ENCODE measurements at places on chromosomes 16 and 17.
A peak's percentile ranks its signal among the peaks of the same experiment; 100 is the strongest.

DNA sequence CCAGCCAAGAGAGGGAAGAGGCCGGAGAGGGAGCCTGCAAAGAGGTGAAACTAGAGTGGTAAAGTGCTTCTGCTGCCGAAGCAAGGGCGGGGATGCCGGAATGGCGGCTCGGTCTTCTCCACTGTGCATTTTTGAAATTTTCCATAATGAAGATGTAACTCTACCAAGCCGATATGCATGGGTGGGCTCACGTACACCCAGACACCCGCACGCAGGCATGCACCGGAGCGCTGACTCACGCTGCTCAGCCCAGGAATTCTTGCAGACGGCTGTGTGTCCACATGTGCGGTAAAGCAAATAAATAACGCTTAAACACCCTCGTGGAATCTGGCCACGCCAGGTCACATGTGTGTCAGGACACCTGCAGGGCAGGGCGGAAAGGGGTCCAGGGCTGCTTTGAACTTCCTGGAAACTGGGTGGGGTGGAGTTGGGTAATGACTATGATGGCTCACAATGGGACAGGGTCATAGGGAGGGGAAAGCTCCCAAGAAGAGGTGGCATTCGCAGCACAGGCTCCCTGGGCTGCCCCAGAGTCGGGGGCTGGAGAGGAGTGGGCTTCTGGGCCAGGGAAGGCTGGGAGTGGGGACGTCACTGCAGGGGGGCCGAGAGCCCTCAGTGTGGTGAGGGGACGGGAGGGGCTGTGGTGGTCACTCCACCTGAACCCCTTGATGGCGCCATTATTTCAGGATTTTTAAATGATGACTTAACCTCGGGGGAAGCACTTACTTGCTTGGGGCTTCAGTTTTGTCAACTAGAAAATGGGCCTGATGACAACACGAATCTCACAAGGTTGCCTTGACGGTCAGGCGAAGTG, 265.5 kb downstream of the PARN start:
- no peak for DNase-seq

GRCh38 chr16:3431779-3432219, 11.5 kb downstream of the ZNF597 start:
- DNase-seq = peak; percentile 6

DNA sequence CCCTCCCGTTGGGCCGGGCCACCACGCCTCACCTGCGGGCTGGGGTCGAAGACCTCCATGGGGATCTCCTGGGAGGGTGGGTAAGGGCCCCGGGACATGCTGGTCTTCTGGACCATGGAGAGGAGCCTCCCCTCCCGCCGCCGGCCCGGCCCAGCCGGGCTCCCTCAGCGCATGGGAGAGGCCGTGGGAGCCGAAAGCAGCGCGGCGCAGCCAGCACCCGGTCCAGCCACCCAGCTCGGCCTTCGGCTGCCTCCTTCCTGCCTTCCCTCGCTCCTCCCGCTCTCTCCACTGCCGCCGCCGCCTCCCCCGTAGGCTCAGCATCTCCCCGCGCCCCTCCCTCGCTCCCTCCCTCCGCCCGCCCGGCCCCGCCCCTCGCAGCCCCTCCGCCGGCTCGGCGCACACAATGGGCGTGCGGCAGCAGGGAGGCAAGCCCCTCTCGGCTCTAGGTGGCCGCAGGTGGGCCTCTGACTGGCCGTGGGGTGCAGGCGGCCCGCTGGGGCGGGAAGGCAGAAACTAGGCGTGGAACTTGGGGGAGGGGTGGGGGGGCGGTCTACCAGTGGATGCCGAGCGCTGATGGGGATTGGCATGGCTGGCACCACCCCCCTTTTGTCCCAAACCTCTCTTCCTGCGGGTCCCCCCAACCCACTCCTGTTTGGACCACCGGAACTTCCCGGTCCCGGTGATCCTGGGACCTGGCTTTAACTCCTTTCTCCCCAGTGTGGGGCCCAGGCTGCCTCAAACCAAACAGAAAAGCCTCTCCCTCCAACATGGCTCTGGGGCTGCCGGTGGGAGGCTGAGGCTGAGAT, at the start of gene CACNB1:
TSS of gene CACNB1 (minus strand) at position 290 of the 806 bp plus-strand sequence. CDS start at position 116, 174 bp downstream.
- DNase-seq = peak; percentile 60

GRCh38 chr16:50831751-50832150, 89.9 kb downstream of the CYLD start:
- DNase-seq = no peak

DNA sequence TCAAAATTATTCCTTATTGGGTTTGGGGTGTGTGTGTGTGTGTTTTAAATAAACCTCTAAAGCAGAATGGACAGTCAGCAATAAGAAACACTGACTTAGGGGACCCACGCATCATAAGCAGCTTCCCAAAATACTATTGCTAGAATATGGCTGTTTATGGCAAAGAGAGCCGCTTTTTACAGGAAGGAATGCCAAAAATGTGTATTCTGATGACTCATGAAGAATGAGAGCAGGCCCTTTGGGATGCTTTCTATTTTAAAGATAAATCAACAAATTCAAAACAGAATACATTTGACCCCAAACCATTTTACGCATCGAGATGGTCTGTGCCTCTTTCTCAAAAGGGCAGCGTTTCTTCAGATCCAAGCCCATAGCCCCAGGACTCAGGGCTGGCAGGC, 37.5 kb downstream of the ARHGAP17 start:
- no peak for DNase-seq

GRCh38 chr16:48862087-48862532, 252.1 kb upstream of the N4BP1 start:
- no peak for DNase-seq

DNA sequence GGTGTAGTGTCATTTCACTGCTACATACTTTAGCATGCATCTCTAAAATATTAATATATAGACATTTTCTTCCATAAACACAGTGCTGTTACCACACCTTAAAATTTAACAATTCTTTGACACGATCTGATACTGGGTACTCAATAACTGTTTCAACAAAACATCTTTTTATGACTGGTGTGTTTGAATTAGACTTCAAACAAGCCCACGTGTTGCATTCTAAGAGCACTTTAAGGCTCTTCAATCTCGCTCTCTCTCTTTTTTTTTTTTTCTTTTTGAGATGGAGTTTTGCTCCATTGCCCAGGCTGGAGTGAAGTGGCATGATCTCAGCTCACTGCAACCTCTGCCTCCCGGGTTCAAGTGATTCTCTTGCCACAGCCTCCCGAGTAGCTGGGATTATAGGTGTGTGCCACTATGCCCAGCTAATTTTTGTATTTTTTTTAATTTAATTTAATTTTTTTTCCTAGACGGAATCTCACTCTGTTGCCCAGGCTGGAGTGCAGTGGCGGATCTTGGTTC, 15.8 kb upstream of the SLC46A1 start:
- no peak for DNase-seq

- DNase-seq = no peak
Observed at GRCh38 chr17:46191322-46192188, 1.7 kb downstream of the KANSL1 start.

GRCh38 chr16:14373896-14374295, 256.2 kb downstream of the PARN start:
- no peak for DNase-seq

DNA sequence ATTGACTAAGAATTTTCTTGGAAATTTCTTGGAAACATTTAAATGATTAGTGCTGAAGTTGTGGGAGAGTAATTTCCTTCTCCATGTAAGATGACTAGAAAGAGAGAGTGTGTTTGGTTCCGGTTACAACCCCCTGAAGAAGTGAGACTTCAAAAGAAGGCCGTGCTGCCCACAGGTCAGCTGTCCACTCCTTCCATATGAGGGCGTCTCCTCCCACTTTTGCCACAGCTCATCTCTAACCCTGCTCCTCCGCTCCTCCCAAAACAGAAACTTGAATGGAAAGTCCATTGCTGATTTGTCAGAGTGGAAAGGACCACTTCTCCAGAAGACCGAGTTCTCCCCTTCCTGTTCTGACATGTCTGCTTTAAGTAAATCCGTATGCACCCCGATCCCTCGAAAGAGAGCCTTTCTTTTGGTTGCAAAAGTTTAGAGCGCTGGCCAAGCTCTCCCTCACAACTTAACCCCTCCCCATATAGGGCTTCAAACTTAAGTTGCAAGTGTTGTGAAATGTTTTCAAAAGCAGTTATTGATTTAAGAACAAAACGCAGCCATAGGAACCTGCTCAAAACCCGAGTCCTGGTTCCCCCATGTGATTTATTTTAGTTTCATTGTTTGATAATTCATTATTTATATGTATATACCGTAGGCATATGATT, 129.5 kb downstream of the SOCS1 start:
- DNase-seq = no peak

GRCh38 chr17:56801459-56802178, 32.1 kb downstream of the C17orf67 start:
- DNase-seq = no peak

GRCh38 chr17:31398381-31399311, 7.2 kb downstream of the RAB11FIP4 start:
- DNase-seq = no peak

DNA sequence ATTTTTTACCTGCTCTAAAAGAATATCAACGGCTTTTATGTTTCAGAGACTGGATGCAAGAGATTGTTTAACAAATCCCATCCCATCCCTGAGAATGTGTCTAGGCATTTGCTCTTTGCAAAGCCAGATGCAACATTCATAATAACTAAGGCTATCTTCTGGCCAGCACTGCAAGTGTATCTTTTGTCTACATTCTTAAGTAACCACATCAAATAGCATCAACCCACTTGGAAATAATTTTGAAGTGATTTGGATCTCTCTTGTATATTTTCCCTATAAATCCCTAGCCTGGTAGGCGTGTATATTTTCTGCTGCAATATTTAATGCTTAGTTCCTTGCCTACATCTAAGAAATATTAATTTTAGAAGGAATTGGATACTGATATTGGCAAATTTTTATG, 64.3 kb downstream of the PIGL start:
- no peak for DNase-seq

DNA sequence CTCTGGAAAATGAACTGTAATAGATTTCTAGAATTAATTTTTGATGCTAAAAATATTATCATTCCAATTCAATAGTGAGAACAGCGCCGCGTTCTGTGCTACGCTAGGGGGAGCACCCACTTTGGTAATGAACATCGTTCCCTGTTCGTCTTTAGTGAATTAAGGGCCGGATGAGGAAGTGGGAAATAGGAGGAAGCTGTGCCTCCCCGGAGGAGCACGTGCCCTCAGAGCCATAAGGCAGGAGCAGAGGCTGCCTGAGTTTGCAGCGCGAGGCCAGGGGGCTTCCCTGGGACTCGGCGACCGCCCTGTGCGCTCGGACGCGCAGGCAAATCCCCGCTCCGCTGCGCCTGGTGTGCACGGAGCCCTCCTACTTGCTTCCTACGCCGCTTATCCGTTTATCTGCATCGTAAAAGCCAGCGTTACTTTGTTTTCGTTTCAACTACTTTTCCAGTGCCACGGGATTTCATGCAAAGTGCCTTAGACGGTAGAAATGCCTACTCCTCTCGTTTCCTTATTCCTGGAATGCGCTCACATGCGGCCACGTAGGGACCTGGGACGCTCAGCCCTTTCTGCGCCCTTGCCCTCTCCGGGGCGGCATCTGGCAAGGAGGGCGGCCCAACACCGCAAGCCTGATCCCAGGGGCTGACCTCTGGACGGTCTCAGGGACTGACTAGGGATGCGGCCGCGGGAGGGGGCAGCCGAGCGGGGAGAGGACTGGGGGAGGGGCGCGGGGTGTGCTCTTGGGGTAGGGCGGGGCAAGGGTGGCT, 76.4 kb downstream of the KCNJ12 start:
- DNase-seq = no peak

DNA sequence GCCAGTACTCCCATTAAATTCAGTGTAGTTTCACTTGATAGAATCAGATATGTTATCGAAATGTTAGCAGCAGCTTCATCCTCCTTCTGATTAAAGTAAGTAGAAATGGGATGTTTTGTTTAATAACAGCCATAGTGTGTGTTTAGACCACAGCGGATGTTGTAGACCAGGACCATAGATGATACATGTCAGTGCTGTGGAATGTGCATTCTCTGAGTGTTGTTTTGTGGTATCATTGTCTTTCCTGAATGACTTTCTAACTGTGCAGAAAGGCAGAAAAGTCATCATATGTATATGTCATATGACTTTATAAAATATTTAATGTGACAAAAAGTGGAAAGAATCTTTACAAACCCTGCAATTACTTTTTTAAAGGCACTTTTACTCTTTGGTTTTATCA, 55.6 kb downstream of the CYLD start:
- DNase-seq = no peak

DNA sequence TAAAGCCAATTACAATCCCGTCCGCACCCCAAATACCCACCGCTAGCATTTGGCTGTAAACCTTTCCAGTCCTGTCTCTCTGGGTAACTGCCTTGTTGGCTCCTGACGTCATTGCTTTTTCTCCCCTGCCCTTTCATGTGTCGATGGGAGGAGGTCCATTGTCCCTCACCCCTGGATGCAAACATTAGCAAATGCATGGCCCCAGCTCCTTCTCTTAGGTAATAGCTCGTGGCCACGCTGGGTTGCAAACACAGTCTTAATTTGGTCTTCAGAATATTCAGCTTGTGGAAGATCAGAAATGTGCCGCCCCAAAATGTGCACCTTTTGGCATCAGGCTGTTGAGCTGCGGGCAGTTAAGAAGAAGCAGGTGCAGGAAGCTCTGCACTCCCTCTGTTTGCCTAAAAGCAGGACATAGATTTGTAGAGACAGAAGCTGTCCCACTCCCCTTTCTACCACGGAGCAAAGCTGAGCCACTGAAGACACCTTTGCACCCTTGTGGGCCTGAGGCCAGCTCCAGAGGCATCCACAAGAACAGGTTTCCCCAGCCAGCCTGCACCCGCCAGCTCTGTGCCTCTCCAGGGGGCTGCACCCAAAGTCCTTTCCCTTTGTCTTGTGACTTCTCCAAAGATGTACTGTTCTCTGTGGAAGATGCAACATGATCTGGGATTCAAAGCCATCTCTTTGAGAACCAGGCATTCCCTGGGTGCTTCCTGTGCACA, 127.3 kb downstream of the MGAT5B start:
- no peak for DNase-seq

GRCh38 chr17:835263-835662, 53.1 kb downstream of the MRM3 start:
- DNase-seq = no peak

GRCh38 chr17:46733837-46734475, 84.5 kb downstream of the WNT3 start:
- DNase-seq = no peak

- no peak for DNase-seq
Observed at GRCh38 chr16:86878236-86879080, 300.1 kb downstream of the FOXL1 start.

GRCh38 chr17:65823713-65824112, 262.3 kb upstream of the AXIN2 start:
- no peak for DNase-seq

GRCh38 chr17:80445007-80445725, 30.2 kb downstream of the ENDOV start:
- no peak for DNase-seq

DNA sequence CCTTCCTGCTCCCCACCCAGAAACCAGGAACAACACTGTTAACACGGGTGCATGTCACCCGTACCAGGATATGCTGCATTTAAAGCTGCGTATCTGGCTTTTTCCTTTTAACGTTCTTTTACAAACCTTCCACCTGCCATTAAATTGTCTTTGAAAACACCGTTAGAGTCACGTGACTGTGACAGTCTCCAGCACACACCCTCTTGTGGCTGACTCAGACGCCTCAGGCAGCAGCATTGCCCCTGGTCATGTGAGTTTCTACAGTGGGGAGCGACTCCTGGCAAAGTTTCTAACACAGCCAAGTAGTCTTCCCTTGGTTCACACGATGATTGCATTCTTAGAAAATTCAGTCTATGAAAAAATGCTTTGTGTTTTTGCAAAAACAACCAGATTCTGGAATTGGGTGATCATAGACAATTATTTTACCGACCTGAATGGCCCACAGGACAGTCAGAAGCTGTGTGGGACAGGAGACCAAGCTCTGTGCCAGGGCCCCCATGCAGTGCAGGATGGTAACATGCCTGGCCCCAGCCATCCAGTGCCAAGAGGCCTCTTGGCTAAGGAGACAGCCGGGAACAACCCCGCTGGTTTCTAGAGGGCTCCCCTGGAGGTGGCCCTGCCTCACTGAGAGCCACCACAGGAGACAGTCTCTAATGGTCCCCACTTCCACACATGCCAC, 199.1 kb downstream of the KATNIP start:
- DNase-seq = no peak

Data from activated T-helper 1 cell treated with anti-CD3 and anti-CD28 coated beads, Interleukin-2, amount 50 U/mL, for 16 hours (primary cell).